Smooth muscle cell of the brain vasculature (primary cell): ENCODE measurements at places on chromosomes 11 and 22.

GRCh38 chr11:117462183-117462863 lies 134.7 kb downstream of the CEP164 start:
- DNase-seq: no peak

DNA sequence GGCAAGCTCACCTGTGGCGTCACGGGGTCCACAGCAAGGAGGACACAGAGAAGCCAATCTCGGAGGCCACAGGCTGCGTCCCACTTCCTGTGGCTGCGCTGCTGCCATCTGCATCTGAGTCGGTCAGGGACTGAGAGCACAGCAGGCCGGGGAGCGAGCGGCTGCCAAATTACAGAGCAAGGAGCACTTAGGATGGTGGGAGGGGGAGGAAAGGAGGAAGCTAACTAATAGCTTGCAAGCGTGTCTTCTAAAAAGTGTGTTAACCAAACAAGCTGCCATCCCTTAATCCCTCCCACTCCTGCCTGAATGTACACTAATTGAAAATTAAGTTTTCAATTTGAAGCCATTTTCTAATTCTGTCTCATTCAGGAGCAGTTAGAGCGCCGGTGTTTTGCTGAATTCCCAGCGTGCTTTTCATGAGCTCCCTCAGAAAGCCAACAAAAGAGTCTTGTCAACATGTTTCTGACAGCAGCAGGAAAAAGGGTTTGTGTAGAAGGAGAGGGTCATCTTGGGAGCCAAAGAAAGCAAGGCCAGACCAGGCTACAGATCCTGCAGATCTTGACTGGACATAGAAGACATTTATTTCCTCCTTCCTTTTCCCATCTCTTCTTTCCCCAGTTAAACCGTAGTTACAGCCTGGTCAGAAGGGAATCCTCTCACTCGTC lies 42.4 kb upstream of the API5 start:
- DNase-seq: no peak

DNA sequence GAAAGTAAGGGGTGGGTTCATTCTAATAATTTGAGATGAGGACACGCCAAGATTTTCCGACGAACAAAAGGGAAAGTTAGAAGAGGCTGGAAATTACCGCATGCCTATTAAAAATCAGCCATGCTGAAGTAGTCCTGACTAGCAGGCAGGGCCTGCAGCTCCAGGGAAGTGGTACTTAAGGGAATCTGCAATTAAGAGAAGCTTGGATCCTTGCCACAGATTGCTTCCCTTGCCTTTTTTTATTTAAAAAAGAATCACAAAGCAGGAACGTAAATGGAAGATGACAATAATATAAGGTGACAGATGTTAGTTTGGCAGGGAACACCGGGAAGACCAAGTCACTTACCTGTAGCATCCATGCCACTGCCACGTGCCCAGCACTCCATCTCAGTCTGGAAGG lies 359.3 kb downstream of the CADM1 start:
- DNase-seq: no peak

DNA sequence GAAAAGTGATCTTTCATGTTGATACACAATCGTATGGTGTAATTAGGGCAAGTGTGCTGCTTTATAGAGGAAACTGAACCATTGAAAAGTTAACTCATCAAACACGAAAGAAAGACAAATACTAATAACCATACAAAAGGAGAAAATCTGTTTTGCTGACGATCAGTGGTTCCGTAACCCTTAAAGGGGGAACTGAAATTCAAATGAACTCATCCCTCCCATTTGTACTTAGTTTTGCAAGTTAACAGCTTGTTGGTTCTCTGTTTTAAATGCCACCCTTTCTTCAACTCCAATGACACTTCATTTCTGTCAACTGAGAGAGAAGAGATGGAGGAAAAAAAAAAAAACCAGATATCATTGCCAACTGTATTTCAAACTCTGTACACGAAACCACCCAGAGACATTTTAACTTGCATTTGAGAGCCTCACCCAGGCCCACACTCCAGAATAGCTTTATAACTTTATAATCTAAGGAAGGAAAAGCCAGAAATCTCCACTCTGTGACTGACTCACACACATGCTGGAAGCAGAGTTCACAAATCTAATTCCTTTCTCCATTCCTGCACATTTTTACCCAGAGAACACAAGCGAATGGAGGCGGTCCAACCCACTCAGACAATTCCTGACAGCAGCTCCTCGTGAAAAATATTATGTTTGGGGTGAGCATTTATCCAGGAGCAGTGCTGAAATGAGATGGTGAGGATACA lies 17.4 kb upstream of the CSNK2A3 start:
- no peak for DNase-seq

GRCh38 chr11:104796301-104796700 lies 102.0 kb downstream of the CASP12 start:
- no peak for DNase-seq

DNA sequence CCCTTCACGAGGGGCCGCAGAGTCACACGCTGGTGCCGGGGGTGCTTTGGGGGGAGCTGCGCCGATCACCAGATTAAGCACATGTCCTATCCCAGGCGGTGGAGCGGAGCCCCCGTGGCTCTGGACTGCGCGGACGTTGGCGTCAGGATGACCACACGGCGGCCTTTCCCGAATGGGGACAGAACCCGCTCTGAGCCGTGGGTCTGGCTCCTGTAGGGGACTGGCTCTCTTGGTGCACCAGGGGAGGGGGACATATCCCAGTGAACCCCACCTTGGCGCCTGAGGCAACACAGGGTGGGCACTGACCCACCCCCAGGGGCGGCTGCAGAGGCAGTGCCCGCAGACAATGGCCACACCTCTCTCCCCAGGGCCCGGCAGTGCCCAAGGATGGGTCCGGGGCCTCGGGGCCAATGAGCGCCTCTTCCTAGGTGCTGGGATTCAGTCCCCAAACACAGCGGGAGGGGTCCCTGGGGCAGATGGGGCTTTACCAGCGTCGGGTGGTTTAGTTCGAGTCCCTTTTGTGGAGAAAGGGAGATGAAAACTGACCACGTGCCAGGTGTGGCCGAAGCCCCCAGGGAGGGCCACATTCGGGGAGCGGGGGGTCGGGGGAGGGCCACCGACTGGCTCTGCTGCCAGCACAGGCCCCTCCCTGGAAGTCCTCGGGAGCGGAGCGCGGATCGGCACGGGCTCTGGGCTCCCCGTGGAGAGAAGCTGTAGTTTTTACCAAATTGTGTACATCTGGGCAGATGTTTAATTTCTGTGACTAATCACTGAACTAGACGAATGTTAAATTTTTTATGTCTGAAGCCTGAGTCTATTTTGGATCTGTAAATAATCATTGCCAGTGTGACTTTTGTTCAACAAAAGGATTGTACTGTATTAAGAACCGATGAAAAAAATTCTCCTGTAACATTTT lies 58.9 kb downstream of the GRAMD4 start:
- DNase-seq: no peak

DNA sequence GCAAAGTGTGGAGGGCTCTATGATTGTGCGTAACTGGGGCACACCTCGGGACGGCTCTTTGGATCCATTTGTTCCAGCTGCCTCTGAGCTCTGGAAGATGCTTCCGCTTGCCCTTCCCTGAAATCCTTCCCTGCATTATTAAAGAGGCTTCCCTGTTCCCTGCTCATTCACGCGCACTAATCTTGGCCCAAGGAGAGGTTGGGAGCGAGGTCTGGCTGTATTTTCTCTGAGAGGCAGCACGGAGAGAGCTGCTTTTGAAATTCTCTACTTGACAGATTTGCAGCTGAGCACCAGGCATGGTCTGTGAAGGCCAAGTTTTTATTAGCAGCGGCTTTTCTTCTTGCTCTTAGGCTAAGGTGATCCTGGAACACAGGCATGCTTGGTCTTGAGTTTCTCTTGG lies 94.8 kb upstream of the NTM start:
- DNase-seq: no peak
